Endothelial cell (in vitro differentiated cells): ENCODE measurements at places on chromosomes 7 and 10.

GRCh38 chr10:28479425-28479865 is 53.5 kb upstream of the WAC start:
- no peak for DNase-seq

DNA sequence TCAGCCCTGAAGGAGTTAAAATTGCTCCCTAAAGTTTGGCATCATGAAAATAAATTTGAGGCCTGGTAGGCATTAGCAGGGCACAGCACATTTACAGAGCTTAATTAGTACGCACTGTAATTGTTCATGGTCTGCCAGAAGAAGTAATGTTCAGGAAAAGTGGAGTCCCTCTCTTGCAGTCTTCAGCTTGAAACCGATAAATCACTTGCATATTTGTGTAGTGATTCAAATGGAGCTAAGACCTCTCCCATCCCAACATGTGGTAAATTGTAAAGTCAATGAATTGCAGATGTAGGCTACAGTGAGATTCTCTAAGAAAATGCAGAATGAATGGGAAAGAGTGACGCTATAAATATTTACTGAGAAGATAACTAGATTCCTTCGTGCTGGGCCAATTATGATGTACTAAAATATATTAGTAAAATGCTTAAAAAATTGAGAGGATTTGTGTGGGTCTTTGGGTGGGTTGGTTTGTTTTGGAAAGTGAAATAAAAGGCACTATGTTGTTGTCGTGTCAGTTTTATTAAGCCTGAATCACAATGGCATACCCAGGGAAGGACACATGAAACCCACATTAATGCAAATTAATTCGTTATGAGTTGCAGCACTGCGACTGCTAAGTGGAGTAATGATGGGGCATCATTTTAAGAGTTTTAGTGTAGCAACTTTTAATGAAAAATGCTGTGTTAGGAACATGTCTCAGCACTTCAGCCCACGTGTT is 8.4 kb downstream of the TCF7L2 start:
- DNase-seq: no peak

GRCh38 chr7:159109653-159110035 is 35.0 kb downstream of the VIPR2 start:
- no peak for DNase-seq

GRCh38 chr10:60733826-60734225 is 44.5 kb upstream of the CDK1 start:
- no peak for DNase-seq

DNA sequence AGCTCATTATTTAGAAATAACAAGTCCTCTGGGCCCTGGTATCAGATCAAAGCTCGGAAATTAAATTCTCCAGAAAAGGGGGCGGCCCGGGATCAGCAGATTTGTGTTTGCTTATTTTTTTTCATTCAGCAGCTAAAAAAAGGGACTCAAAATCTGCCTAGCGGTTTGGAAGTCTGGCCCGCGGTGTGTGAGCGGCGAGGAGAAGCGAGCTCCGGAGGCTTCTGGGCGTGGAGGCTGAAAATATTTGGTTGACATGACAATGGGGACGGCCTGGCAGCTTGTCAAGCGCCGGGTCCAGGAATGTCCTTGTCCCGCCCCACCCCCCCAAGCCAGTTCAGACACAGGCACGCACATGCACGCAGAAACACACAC is 43.4 kb downstream of the FOXL3 start:
- DNase-seq: no peak

DNA sequence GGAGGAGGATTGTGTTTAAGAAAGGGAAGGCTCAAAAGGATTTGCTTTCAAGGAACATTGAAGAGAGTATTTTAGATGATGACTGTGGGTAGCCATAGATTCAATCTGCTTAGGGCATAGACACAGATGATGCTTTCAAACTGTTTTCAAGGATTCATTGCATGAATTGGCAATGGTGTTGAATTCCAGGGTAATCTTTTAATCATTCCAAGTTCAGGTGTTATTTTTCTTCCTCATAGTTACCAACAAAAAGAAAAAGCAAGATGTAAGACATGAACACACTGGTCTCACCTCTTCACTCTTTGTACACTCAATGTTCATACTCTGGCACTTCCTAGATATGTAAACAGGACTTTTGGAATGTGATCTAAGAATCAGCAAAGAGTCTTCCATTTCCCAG is 167.0 kb upstream of the RHOBTB1 start:
- no peak for DNase-seq

- DNase-seq: no peak
Observed at GRCh38 chr10:63707254-63707910, 186.2 kb downstream of the REEP3 start.

DNA sequence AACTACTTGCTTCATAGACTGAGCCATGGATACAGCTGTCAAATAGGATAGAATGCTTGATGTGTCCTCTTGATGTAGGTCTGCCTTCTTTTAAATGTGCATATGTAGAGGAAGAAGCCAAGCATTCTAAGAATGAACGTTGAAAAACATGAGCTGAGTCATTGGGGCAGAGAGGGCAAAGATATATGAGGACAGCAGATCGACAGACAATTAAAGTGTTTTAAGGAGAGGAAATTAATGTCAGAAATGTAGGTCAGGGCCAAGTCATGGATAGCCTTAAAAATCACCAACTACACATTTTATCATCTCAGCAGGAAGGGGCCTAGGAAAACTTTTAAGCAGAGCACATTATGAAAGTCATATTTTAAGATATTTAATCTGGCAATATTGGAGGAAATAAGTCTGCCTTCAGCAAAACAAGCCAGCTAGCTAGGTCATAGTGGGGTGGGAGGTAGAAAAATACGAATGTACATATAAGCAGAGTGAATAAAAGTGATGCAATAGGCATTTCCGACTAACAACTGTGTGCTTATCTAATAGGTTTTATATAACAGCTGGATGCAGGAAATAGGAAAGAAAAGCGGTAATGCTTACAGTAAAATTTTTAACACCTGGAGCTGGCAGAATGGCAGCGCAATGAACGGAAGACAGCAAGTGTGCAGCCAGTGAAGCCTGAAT is 638.3 kb upstream of the TPK1 start:
- DNase-seq: no peak

GRCh38 chr7:148863324-148863723 is 20.8 kb downstream of the EZH2 start:
- DNase-seq: no peak

DNA sequence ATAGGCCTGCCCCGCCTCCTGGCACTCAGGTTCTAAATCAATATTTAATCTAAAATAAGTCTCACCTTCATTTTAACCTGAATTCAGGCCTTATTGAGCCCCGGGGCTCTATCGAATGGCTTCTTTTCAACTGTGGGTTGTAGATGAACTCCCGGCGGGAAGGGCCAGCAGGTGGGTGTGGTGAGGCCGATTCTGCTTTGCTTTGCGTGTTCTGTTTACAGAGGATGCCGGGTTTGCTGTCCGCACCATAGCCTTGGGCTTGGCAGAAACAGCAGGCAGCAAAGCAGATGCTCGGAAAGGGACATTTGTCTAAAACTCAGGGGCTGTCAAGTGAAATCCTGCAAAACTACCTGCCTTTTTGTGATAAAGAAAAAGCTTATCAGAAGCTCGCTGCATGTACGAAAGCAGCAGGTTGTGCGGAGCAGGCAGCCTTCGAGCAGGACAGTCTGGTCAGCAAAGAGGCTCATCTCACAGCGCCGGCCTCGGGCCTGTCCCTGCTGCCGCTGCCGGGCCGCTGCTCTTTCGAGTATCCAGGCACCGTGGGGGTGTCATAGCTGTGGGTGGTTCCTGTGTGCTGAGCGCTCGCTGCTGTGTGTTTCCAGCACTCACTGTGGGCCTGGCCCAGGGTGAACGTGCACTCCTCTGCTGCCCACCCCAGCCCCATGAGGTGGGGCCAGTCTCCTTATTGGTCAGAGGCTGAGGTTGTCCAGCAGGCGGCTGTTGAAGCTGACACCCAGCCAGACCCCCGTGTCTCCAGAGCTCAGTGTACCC is 434.8 kb upstream of the FOXK1 start:
- no peak for DNase-seq

DNA sequence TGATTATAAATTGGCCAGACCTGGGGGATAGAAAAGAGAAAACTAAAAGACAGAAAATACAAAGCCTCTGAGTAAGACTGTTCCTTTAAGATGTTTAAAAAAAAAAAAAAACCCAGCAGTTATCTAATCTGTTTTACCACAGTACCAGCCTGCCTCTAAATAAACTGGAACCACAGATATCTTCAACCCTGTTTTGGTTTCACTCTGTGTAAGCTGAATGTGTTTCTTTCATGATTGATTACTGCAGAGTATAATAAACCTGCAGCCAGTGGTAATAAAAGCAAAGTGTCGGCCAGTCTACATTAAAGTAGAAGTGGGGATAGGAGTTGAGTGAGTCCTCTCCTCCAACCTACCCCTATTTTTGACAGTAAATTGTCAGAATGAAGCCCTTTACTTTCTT is 40.6 kb downstream of the MGAM2 start:
- DNase-seq: no peak

DNA sequence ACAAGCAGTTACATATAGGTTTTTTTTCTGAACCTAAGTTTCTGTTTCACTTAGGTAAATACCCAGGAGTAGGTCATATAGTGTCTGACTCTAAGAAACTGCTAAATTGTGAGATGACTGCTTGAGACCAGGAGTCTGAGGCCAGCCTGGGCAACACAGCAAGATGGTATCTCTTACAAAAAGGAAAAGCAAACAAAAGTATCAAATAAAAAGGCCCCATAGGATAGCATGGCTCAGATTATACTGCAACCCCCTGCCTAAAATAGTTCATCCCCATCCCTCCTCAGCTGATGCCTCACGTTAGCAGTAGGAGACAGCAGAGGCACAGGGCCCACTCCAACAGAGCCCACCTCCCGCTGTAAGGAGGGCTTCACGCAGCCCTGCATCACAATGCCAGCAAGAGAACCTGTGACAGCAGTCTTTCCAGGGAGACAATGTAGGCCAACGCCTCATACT is 90.3 kb downstream of the SRPK2 start:
- no peak for DNase-seq

- DNase-seq: no peak
Observed at GRCh38 chr10:124537891-124538290, 76.3 kb downstream of the LHPP start.

DNA sequence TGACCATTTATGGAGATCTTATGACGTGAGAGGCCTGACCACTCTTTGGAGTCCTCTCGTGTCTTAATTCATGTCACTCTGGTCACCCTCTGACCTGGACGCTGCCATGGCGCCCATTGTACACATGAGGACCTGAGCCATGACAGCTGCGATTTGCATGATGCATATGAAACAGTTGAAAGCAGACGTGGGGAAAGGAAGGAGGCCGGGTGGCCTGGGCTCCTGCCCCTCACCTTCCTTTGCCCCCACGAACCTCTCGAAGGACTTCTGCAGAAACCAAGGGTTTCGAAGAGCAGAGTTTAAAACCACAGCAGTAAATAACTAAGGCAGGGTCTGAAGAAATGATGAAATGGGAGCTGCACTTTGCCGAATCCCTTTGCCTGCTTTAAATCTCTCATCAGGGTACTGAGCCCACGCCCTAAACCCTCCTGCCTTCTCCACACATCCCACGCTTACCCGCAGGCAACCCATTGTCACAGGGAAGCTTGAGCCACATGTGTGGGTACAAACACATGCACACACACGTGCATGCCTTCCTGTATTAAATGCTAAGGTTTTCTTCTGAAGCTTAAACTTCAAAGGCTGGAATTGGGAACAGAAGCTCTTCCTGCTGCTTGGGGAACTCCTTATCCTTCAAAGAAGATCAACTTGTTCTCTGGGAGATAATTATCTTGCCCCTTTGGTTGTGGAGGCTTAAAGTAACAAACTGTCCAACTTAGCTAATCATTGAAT is 11.7 kb upstream of the CALML3 start:
- no peak for DNase-seq

DNA sequence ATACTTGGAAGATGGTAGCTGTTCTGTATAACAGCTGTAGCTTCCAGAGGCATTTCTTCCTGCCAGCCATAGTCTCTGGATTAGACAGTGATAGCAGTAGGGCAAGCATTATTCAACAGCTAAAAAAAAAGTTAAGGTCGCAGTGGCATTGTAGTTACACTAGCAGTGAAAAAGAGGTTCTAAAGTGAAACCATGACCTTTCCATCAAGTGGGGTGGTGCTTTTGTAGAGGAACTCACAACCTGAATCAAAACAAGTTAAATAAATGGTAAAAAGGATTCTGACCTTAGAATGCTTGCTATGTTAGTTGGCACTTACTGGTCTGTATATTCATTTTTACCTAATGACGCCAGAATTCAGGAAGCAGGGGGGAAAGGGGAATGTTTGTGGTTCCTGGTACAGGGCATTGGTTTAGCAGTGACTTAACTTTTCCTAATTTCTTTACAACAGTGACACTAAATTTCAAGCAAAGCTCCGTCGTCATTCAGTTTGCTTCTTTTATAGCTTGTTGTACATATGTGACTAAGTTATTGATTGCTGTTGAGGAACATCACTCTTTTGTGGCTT is 55.0 kb downstream of the GBF1 start:
- DNase-seq: no peak

GRCh38 chr10:105356626-105357025 is 715.5 kb downstream of the SORCS3 start:
- no peak for DNase-seq

- no peak for DNase-seq
Observed at GRCh38 chr10:114697061-114697598, 39.1 kb upstream of the ABLIM1 start.

DNA sequence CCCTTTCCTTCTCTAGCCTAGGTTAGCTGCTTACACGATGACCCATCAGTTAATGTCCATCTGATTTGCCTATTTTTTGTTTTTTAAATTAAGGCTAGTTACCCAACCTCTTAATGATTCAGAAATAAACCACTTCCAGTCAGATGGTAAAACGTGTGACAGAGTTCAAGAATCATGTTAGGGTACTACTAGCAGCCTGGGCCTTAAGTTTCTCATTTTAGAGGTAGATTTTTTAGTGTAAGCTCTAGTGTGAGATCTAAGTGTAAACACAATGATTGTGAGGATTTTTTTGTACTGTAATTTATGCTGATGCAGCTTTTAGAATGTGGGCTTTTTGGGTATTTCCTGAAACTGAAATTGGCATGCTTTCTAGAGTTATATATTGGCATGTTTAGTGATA is 130.0 kb downstream of the CDK14 start:
- no peak for DNase-seq

DNA sequence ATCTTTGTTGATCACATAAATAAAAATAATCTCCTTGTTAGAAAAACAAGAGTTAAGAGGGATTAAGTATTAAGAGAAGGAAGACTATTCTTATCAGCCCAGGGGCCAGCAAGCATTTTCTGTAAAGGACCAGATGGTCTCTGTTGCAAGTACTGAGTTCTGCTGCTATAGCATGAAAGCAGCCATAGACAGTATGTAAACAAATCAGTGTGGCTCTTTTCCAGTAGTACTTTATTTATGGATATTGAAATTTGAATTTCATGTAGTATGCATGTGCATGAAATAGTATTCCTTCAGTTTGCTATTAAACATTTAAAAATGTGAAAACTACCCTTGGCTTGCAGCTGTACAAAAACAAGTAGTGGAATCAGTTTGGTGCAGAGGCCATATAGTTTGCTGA is 81.7 kb downstream of the STK31 start:
- DNase-seq: no peak

DNA sequence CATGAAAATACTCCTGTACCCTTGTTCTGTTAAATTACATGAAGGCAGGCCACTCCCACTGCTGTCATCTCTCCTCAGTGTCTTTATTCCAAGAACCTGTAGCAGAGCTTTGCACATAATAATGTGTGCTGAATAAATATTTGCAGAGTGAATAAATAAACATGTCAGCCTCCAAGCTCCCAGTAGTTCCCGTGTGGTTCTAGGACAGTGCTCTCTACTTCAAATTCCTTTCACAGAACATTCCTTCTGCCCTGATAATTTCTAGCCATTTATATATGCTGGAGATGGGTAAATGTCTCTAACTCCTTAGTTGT is 20.3 kb upstream of the HYAL4 start:
- DNase-seq: no peak
